Activated T-cell treated with anti-CD3 and anti-CD28 coated beads, Interleukin-2, amount 50 U/mL, for 4 hours (primary cell): ENCODE measurements at places on chromosomes 12 and 14.
A peak's percentile ranks its signal among the peaks of the same experiment; 100 is the strongest.

GRCh38 chr12:48973531-48973930, 2.0 kb upstream of the WNT10B start:
- no peak for DNase-seq

DNA sequence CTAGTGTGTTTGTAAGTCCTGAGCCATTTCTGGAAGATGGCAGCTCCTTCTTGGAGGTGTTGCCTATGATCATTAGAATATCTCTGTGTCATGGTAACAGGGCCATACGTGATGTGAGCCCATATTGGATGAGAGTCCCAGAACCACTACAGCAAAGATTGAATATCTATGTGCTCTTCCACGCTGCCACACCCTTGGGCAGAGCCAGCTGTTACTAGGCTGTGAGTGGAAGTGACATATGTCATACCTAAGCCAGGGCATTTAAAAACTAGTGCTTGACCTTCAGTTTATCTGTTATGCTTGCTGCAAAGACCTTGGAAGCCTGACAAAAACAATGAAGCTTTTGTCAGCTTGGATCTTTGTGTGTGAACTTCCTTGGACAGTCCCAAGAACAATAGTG, 495.1 kb upstream of the CCDC196 start:
- DNase-seq, result no peak

DNA sequence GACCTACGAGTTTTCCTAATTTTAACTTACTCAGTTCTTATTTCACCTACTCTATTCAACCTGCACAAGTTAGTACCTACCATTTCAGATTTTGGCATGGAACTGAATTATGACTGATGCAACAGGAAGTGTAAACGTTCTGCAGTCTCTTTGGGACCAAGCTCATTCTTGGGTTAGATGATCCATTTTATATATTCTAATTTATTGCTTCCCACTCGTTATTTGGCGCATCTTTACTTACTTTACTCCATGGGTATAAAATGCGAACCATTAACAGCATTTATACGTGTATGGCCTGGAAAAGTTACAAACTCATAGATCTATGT, 1.0 kb upstream of the EML1 start:
- DNase-seq, result no peak

DNA sequence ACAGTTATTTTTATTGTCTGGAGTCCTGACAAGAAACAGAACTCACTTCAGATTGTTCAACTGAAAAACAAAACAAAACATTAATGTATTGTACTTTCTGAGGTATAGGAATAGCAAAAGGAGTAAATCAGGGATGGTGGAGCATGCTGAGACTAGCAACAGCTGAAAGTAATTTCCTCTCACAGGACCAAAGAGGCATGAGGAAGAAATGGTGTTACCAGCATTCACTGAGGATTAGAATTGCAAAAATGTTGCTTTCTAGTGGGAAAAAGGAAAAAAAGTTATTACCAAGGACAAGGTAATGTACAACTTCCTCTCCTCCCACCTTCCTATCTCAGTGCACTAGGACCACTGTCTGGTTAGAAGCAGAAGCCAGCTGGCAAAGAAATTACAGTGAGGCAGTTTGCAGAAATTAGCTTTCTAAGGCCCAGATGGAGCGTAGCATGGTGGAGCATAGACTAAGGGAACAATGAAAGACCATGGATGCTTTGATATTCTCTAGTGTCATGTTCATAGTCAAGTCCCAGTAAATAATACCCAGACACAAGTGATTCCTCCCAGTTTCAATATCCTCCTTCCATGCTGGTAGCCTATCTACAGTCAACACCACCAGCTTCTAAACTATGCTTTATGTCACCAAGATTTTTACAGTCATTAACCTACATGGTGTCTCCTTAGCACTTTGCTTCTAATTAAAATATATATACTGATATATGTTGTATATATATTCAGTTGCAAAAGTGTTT, 133.7 kb upstream of the DCN start:
- DNase-seq, result no peak

DNA sequence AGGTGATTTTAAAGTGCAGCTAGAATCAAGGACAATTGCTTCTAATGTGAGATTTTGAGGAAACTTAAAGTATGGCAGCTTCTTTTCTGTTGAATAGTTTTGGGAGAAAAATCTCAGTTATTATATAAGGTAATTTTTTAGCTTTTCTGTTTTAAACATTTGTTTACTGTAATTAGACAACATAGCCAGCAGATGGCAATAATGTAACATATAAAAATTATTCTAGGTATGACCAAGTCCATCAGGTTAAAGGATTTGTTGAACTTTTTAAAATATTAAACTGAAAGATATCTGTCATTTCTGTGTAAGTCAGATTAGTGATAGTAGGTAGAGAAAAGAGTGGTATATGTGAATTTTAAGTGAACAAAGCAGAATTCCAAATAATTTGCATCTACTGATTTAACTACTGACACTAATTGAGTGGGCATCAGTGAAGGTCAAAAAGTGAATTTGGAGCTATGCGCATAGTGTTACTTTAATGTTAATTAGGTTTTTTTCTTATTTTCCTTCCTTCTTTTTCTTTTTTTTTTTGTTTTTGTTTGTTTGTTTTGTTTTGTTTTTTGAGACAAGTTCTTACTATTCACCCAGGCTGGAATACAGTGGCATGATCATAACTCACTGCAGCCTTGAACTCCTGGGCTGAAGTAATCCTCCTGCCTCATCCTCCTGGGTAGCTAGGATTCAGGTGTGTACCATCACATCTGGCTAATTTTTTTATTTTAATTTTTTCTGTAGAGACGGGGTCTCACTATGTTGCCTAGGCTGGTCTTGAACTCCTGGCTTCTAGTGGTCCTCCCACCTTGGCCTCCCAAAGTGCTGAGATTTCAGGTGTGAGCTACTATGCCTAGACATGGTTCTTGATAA, 18.6 kb downstream of the PRORP start:
- no peak for DNase-seq

- peak; percentile 50 for DNase-seq
Observed at GRCh38 chr12:27383429-27384260, 51.0 kb downstream of the BMAL2 start.

GRCh38 chr12:45959728-45960127, 30.6 kb downstream of the SCAF11 start:
- no peak for DNase-seq

- no peak for DNase-seq
Observed at GRCh38 chr12:119666226-119666795, 1.6 kb upstream of the PRKAB1 start.

GRCh38 chr12:75571656-75572205, 60.3 kb upstream of the KRR1 start:
- DNase-seq, result no peak

DNA sequence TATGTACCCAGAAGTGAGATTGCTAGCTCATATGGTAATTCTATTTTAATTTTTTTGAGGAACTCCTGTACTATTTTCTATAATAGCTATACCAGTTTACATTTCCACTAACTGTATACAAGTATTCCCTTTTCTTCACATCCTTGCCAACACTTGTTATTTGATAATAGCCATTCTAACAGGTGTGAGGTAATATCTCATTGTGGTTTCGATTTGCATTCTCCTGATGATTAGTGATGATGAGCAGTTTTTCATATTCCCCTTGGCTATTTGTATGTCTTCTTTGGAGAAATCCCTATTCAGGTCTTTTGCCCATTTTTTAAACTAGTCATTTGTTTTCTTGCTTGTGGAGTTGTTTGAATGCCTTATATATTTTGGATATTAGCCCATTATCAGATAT, 121.3 kb downstream of the BBS10 start:
- DNase-seq, result no peak

DNA sequence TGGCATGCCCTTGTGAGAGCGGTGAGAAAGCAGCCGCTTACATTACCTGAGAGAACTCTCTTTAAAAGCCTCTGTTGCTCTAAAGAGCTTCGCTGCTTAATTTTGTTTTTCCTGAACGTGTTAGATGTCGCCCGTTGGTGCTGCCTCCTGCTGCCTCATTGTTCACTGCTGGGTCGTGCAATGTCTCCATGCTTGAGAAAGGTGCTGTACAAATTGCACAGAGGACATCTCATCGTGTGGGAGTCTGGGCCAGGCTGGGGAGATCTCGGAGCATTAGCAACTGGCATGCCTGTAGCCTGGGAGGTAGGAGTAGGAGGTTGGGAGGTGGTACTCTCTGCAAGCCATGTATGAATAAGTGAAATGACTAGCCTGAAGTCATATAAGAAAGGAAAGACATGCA, 686.0 kb downstream of the NOVA1 start:
- no peak for DNase-seq

GRCh38 chr14:104093366-104094055, 8.0 kb downstream of the ASPG start:
- no peak for DNase-seq

- DNase-seq, result no peak
Observed at GRCh38 chr14:34021096-34021495, 70.2 kb upstream of the EGLN3 start.

- DNase-seq, result peak; percentile 20
Observed at GRCh38 chr12:109981311-109981710, 14.9 kb downstream of the GIT2 start.

DNA sequence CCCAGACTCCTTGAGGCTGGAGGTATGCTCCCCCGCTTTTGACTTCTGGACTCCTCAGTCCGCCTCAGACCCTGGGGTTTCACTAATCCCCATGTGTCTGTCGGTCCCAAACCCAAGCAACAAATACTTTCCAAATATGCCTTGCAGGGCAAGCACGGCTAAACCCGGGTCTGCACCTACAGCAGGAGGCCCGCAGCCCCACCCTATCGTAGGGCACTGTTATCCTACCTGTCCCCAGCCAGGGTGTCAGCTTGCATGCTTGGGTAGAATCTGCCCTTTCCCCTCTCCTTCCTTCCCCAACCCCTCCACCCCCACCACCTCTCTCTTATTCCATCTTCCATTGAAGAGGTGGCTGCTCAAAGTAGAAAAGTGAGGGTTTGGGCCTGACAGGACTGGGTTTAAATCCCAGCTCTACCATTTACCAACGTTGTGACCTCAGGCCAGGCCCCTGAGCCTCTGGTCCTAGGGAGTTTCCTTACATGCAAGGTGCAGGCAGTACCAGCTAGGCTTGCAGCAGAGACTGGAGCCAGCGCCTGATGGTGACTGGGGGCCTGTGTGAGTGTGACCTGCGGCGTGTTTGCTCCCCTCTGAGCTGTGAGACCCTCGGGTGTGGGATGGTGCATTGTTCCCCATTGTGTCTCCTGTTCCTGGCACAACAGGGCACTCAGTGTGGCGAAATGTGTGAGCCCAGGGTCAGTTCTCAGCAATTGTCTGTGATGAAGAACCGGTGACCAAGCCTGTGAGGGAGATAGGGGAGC, 11.2 kb upstream of the EML1 start:
- DNase-seq, result no peak

- no peak for DNase-seq
Observed at GRCh38 chr12:22477166-22477893, 67.0 kb downstream of the C2CD5 start.
